ENCODE measurements at places on chromosomes 7 and 10.

GRCh38 chr7:106717254-106717954 lies 56.4 kb upstream of the CCDC71L start:
- no peak for DNase-seq

DNA sequence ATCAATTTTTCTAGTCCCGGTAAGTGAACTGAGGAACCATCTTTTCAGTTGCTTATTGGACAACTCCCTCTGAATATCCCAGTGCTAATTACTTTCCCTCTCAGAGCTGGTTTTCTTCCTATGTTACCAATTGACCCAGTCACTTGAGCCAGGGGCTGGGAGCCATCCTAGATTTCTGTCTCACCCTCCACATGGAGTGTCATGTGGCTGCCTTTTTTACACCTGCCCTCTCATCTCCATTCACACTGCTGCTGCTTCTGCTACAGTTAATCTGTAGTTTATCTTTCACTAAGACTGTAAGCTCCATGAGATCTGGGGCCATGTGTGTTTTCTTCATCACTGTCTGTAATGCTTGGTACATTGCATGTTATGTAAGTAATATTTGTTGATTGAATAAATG lies 35.8 kb downstream of the VCL start:
- DNase-seq: no peak

- no peak for DNase-seq
Observed at GRCh38 chr10:22758867-22759266, 44.5 kb upstream of the PIP4K2A start.

GRCh38 chr10:84196941-84197340 lies 2.6 kb downstream of the CDHR1 start:
- no peak for DNase-seq

DNA sequence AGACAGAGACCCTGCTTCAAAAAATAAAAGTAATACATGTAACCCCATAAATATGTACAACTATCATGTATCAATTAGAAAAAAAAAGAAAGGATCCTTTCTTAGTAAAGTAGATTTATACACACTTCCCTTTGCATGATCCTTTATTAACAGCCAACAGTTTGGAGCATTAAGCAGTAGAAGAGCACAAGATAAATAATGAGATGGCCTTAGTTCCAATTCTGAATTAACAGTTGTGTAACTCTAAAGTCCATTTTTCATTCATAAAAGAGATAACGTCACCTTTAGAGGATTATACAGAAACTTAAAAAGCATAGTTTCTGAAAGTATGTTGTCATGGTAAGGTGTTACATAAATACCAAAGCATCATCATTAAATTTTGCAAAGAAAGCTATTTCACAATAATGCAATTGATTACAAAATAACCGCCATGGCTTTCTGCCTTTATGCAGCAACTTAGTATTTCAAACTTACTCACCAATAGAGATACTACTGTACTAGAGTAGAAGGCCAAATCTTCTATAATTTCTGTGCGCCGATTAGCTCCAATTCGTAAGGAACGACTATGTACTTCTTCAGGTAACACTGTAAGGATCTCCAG lies 40.3 kb downstream of the TNPO3 start:
- no peak for DNase-seq

- DNase-seq: no peak
Observed at GRCh38 chr7:131011976-131012375, 278.0 kb upstream of the KLF14 start.

- no peak for DNase-seq
Observed at GRCh38 chr7:75967487-75967997, 26.9 kb downstream of the TMEM120A start.

DNA sequence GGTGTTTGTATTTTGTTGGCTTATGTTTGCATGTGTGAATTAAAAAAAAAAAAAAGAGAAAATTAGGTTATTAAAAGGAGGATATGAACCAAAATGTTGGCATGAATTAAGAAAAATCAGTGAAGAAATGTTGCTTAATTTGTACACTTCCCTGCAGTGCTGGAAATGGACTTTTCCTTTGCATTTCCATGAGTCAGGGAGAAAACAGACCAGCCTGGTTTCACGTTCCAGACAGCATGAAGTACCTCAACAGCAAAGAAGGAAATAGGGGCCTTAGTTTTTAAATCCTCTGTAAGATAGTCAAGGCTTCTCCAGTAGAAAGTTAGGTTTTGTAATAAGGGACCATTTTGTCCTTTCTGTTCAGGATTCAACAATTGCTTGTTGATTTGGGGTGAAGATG lies 159.7 kb downstream of the CELF2 start:
- DNase-seq: no peak

All from HCT116 (cell line).